Fibroblast of skin of right quadriceps (primary cell): ENCODE measurements at places on chromosomes 5 and 9.

- no peak for DNase-seq
These were observed at the start of gene CANX for GRCh38 chr5:179698935-179699615. Gene CANX (plus strand): TSS chr5:179698967. CDS start chr5:179705682, 6,715 bp downstream.

DNA sequence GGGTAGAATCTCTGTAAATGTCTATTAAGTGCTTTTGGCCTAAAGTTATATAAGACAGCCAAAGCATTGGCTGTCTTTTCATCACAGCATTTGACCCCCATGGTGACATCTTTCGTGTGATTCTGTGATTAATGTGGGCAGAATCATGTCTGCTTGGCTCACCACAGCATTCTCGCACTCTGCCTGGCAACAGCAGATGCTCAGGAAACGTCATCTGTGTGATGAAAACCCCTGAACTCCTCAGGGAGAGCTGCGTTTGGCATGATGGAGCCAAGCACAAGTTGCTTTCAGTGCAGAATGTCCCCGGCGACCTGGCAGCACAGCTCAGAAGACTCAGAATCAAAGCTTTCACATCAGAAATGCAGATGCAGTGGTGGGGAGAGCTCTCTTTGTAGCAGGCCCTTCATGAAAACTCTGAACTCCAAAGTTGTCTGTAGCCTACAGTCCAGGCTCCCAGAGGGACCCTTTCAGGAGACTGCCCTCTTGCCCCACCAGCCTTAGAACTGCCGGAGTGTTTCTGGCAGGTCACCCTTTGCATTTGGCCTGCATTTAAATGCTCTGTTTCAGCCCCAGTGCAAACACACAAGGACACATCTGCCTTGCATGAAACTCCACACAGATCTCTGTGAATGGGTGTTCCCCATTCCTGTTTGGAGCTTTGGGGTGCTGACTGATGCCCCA, 155.6 kb upstream of the PANK3 start:
- DNase-seq = peak; percentile 67

GRCh38 chr5:27708534-27708933, 670.1 kb upstream of the CDH9 start:
- peak; percentile 24 for DNase-seq

DNA sequence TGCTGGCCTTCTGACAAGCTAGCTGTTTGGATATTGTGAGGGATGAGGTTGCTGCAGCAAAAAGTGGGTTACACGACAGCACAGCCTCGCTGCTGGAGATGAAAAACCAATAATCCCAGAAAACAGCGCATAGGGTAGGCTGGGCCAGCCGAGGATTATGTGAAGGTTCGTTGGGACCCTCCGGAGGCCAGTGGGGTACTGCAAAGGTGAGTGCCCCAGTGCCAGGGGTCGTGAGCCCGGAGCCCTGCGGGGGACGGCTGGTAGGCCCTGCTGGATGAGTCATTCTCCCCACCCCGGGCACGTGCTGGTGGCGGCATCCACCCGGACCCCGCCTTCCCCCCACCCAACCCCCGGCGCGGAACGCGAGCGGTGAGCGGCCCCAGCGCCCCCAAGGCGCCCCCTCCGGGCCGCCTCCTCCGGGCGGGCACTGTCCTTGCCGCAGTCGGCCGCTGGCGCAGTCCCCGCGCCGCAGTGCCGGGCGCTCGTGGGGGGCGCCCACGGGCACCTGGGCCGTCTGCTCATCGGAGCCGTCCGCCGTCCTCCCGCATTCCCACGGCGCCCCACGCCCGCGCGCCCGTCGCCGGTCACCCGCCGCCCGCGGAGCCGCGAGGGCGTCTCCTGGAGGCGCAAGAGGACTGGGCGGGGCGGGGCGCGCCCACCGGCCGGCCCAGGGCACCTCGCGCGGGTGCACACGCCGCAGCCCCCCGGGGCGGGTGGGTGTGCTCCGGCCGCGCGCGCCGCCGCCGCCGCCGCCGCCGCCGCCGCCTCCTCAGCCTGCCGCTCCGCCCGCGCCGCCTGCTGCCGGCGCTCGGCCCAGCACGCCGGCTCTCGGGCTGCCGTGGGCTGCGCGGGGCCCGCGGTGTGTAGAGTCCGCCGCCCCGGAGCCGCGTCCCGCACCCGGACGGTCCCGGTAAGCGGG, at the start of gene PHF24:
Gene PHF24 (plus strand): TSS at position 794 of the 919 bp plus-strand sequence. CDS start 13,014 bp downstream, outside the sequence.
- no peak for DNase-seq

DNA sequence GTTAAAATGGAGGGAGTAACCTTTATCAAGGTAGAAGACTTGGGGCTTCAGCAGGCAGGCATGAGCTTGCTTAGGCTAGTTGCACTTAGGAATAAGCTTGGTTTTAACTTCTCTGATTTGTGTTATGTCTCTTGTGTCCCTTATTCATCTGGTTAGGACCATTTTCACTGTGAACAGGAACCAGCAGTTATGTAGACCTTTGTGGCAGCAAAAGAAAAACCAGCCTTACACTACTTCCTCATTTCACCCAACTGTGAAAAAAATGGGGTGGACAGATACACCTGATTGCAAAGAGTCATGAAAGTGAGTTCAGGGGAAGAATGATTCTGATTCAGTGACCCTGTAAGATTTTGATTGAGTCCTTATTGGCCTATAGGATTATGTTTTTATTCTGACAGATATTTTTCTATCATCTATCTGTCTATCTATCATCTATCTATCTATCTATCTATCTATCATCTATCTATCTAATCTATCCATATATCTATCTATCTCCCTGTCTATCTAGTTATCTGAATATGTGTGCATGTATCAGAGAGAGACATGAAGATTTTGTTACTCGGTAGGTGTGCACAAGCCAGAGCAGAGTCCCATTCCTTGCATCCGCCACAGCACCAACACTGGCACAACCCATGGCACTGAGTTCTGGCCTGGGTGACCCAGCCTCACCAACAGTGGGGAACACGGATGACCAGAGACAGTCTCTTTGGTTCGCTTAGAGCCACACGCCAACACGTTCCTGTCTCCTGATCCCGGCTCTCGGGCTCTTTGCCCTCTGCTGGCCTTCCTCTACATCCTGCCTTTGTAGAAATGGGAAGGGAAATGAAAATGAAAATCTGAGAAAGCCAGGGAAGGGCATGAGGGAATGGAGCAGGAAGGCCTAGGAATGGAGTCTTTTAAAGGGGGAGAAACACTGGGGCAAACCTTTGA, 1.3 kb upstream of the ZNF366 start:
- no peak for DNase-seq

DNA sequence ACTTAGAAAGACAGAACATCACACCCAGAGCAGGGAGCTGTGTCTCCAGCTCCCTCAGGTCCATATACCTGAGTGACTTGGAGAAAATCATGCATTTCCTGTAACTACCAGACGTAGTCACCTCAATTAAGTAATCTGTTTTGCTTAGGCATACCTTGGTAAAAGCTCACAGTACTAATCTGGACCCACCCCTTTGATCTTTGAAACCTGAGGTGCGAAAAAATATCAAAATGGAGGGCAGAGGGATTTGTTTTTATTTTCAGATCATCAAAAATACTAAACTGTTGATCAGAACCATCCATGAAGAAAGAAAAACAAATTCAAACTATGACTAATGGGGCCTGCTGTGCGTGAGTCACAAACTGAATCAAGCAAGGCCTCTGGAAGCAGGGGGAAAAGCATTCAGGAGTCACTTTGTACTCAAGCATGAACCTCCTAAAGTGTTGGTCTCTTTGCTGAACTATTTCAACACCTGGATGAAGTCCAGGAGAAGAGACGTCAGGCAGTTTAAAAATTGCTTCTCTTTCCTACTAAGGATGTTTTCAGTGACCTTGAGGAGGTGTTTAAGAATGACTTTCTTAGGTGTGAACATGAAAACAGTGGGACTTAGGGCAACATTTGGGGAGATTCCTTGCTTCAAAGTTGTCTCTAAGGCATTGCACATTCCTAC, 76.3 kb downstream of the MUSK start:
- peak; percentile 99 for DNase-seq

DNA sequence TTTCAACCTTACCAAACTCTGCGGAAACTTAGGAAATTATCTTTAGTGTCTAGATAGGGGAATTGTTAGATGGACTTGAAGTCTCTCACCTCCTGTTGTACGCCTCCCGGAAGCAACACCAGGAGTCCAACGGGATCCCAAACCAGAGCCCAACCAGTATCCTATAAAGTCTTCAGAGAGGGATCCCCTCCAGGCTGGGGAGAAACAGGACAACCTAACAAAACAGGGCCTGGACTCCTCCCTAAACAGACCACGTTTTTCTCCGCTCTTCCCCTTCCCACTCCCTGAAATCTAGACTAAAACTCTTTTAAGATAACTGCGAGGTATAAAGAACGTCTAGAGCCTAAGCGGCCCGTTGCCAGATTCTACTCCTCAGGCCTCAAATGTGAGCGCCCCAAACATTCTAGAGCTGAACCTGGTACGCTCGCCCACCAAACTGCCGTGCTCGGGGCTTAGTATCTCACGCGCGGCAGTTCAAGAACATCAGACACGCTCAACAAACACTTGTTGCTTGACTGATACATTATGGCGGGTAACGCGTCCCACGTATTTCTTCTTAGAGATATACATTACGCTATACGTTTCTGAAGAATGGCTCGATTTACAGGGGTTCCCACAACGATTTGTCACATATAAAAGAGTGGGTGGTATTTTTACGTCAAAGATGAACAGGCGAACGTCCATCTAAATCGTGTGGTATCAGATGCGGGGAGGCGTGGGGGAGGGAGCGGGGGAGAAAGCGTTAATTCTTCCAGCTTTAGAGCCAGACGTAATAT, 663 bp upstream of the SMIM27 start:
- peak; percentile 65 for DNase-seq

DNA sequence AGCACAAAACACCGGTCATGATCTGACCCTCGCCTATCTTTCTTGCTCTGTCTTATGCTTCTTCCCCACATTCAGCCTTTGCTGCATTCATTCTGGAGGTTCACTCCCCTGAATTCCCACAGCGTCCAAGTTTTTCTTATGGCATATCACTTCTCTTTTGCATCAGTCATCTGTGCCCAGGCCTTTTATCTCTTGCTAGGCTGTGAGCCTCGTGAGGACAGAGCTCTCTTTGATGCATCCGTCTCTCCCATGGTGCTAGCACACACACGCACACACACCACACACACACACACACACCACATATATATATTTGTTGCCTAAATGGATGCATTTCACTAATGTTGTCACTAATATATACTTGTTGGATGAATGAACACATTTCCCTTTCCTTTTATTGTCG, 45.8 kb upstream of the ATG10 start:
- no peak for DNase-seq

GRCh38 chr5:7096294-7096693, 299.6 kb upstream of the ADCY2 start:
- DNase-seq = no peak

- no peak for DNase-seq
These were observed 42.1 kb downstream of the FOCAD start for GRCh38 chr9:20726144-20726543.

DNA sequence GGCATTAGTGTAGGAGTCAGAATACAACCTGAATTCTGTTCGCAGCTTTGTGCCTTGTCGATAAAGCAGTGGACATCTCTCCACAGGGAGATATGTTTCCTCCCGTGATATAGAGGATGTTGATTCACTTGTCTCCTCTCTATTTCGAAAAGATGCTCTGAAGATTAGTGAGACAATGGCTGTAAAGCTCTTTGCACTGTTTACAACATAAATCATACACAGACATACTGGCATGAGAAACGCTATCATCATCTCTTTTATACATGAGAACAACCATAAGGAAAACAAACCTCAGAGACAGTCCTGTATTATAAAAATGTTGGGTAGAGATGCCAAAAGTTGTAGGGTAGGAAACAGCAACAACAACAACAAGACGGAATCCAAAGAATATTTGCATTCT, 507.4 kb downstream of the RAB3C start:
- DNase-seq = no peak

- no peak for DNase-seq
These were observed 263.6 kb upstream of the C9orf72 start for GRCh38 chr9:27836661-27837401.

DNA sequence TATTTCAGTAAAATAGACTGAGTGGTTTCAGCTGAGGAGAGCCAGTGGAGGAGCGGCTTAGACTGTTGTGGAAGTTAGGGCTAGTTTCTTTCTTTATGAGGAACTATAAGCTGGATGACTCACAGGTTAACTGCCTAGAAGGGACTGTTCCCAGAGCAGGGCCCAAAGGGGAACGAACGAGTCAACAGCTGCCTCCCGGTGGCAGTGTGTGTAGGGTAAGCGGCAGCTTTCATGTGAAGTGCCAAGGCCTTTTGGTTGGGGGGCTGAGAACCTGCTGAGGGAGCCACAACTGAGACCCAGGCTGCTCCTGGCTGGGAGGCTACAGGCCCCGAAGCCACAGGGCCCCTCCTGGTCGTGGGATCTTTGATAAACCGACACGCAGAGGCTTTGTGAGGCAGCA, 7.0 kb downstream of the SQSTM1 start:
- peak; percentile 59 for DNase-seq

DNA sequence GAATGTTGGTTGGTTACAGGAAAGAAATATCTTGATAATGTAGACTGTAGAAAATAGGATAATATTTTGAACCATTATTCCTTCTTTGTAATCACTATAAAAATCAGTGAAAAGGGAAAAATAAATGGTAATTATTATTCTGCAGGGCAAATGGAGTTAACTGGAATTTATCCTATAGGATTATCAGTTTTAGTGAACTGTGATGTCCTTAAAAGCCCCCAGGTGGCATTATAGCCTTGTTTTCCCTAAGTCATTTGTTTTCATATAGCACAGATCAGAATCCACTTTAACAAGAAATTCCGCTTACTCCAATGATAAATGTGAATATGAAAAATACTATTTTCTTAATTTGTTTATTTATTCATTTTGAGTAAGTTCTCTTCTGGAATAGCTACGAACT, 26.2 kb upstream of the WDR41 start:
- DNase-seq = no peak

DNA sequence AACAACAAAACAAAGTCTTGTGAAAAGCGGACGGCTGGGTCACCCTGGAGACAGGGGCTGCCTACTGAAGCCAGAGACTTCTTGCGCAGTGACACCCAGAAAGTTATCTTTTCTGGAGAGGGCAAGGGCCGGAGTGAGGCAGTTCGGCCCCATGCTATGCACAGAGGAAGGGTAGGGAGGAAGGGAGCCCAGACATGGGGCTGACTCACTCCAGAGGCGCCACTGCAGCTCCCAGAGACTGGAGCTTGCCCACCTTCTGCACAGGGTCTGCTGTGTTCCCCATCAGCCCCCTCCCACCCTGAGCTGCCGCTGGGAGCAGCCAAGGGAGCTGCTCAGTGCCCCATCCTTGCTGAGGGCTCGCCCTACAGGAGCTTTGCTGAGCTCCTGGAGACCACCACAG, 13.3 kb downstream of the SLC6A3 start:
- no peak for DNase-seq

DNA sequence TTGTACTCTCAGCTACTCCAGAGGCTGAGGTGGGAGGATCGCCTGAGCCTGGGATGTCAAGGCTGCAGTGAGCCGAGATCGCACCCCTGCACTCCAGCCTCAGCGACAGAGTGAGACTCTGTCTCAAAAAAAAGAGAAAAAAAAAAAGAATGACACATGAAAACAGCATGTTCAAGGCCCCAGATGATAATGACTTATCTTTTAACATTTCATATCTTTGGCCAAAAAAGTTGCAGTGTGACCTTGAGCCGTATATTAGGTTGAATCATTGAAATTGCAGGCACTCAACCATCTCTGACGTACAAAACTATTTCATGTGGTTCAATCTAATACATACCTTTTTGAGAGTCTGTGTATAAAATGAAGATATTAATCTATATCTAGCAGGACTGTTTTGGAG, 79.1 kb upstream of the CPEB4 start:
- DNase-seq = no peak

GRCh38 chr9:123631862-123632261, 275.9 kb downstream of the CRB2 start:
- peak; percentile 6 for DNase-seq

GRCh38 chr5:158099571-158100105, 240.7 kb upstream of the CLINT1 start:
- DNase-seq = no peak
